ENCODE measurements at places on chromosomes 7 and 10.

- no peak for DNase-seq
These were observed 74.0 kb upstream of the CARD11 start for GRCh38 chr7:3117488-3118231.

- DNase-seq, result no peak
These were observed 129.9 kb downstream of the CCNY start for GRCh38 chr10:35466170-35466569.

- DNase-seq, result no peak
These were observed 125.8 kb downstream of the TPST1 start for GRCh38 chr7:66330961-66331360.

DNA sequence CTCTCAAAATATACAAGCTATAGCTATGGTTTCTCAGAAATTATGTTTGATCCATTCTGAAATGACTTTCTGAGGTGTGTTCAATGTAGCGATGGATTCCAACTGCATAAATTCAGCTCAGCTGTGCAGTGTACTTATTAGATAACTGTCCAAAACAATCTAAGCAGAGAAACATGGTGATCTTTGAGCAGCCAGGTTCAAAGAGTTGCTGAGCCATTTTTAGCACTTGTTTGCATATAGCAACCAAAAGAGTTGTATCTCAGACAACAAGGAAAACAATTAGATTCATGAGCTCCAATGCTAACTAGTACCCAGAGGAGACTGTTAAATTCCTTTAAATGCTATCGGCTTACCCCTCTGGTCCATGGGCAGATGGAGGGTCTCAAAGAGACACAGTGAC is 15.9 kb upstream of the KCNIP2 start:
- DNase-seq, result no peak

DNA sequence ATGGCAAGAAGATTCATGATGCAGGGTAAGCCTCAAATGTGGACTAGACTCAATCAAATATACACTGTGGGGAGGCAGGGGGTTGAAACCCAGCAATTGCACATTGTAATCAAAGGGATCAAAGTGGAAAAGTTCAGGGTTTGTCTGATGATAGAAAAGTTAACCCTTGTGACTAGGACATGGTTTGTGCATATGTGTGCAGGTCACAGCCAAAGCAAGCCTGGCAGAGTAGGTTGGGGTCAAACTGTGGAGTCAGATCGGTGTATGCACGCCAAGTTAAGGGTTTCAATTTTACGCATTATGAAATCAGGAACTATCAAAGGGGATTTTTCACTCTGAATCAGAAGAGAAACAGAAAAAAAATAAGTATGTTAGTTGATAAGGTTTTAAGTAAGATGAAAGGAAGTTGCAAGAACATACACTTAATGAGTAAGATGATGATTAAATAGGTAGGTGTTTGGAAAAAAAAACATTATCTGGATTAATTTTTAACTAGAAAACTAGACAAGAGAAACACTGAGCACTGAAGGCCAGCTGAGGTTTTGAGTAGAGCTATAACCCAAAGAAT is 188.3 kb downstream of the DGKB start:
- no peak for DNase-seq

DNA sequence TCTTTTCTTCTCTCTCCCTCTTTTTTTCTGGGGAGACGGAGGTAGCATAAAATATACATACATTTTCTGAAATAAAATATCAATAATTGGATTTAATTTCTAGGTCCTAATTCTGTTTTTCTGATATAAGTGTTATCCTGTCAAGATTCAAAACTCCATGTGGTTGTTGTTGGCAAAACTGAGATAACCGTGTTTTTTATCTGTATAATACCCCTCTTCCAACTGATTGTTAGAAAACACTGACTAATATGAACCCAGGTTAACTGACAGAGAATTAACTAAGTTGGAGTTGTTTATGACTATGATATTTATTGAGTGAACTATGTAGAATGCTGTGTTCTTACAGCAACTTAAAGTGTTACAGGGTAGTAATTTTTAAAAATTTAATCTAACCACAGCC is 236.5 kb upstream of the KAT6B start:
- no peak for DNase-seq

DNA sequence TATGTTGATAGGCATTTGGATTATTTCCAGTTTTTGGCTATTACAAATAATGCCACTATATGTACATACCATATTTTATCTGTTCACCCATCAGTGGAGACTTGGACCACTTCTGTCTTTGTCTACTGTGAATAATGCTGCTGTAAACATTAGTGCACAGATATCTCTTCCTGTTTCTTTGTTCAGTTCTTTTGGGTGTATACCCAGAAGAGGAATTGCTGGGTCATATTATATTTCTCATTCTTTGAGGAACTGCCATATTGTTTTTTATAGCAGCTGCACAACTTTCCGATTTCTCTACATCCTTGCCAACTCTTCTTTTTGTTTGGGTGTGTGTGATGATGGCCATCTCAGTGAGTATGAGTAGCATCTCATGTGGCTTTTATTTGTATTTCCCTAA is 218.0 kb downstream of the LRMDA start:
- DNase-seq, result no peak

DNA sequence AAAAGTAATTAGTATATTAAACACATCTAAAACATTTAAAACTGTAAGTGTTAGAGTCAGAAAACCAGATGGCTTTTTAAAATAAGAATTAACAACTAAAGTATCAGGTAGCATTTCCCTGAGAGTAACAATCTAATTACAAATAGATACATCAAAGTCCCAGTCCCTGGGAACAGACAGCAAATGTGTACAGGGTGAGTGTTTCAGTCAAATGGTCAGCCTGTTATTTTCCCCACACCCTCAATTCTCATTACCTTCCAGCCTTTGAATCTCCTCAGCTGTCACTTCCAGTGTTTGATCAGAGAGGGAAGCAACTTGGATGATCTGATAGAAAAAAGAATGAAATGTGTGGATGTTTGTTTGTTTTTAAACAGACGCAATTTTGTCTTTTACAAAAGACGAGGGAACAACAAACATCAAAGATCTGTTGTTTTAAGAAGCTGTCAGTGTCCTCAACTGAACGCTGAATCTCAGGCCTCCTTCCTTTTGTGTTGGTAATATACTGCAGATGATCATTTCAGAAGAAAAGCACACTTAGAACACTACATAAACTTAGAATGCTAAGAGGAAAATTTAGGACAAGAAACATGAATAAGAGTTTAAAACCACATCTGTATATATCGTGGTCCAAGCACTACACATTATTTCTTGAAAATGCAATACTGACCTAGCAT is 29.8 kb downstream of the CEP41 start:
- DNase-seq, result no peak

DNA sequence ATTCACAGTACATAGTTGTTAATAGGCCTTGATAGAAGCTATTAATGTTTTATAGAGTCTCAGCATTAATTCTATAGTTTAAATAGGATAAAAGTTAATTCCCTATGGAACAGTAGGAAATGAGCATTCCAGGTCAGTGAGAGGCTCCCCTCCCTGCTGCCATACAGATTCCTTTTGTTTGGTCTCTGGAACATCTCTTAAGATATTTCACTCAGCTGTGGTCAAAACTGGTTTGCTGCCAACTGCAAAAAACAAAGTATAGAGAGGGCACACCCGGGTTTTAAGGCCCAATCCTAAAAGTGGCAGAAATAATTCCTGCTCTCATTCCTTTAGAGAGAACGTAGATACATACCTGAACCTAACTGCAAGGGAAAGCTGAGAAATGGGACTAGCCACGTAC is 51.3 kb downstream of the MDFIC start:
- DNase-seq, result no peak

DNA sequence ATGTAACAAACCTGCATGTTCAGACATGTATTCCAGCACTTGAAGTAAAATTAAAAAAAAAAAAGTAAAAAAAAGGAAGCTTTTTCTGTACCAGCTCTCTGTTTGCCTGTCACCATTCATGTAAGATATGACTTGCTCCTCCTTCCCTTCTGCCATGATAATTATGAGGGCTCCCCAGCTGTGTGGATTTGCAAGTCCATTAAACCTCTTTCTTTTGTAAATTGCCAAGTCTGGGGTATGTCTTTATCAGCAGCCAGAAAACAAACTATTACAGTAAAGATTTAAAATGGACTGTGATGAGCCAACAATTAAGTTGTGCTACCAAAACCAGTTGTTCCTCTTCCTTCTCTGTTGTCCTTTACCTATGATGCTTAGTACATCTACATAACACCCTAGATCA is 619.6 kb downstream of the ARL4A start:
- no peak for DNase-seq

DNA sequence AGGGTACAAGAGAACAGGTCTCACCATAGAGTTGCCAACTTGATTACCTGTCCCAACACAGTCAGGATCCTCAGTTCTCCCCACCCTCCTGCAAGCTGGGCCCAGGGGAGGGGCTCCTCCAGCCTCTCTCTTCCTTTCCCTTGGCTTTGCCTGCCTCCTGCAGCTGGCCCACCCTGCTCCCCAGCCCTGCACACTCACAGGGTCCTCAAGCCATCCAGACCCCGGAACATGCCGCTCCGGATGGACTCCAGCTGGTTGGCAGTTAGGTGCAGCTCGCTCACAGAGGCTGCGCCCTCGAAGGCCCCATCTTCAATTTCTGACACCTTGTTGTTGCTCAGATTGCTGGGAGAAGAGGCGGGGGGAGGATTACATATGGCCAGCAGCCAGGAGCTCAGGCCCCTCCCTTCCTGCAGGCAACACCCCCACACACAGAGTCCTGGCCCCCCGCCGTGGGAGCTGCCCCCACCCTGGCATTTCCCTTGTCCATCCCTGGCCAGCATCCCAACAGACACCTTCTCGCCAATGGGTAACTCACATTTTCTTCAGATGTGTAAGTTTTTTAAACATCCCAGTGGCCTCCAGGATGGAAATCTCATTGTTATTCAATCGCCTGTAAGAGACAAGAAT is 139.2 kb downstream of the SLIT1 start:
- DNase-seq, result no peak

DNA sequence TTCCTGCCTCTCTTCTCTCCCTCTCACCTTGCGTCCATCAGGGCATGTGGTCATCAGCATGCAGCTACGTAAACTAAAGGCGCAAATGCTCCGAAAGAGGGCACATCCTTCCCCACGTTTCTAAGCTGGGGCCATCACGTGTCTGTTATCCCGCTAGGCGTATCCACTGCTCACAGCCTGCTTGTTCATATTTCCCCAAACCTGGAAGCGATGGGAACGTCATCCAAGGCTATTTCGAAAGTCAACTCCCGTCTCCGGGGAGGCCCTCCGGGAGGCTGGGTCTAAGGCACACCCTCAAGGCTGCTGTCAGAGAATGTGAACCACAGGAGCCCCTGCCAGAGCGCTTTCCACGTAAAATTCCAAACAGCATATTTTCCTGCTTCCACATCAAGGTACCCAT is 199.2 kb downstream of the DIP2C start:
- DNase-seq, result no peak

- DNase-seq, result no peak
These were observed 1.8 kb upstream of the ATG9B start for GRCh38 chr7:151025924-151026671.

- no peak for DNase-seq
These were observed 1.7 kb downstream of the ZFYVE27 start for GRCh38 chr10:97738616-97739015.

- DNase-seq, result no peak
These were observed 67.3 kb upstream of the DNAJB12 start for GRCh38 chr10:72421885-72422540.

DNA sequence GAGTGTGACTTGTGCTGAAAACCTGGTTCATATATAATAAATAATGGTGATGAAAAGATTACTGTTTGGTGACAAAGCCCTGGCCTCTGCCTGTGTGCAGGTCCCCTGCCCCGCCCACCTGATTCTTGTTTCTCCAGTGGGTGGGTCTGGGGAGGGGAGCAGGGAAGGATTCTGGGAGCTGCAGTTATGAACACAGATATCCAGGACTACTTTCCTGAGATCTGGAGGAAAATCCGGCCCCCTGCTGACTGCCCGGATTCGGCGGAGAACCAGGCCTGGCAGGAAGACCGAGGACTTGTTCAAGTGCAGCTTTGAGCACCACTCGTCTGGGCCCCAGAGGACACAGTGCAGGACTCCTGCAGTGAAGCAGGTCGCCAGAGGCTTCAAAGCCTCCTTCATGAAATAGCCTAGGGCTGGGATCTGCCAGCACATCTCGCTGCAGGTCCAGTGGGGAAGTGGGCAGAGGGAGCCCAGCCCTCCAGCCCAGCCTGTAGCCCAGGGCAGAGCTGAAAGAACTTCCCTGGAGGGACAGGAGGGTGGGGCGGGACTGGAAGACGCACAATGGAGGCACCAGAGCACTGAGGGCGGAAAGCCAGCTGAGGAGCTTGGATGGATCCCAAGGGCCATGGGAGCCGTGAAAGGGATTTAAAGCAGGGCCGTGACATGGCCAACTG is 7.0 kb downstream of the ATP6V0E2 start:
- DNase-seq, result no peak

DNA sequence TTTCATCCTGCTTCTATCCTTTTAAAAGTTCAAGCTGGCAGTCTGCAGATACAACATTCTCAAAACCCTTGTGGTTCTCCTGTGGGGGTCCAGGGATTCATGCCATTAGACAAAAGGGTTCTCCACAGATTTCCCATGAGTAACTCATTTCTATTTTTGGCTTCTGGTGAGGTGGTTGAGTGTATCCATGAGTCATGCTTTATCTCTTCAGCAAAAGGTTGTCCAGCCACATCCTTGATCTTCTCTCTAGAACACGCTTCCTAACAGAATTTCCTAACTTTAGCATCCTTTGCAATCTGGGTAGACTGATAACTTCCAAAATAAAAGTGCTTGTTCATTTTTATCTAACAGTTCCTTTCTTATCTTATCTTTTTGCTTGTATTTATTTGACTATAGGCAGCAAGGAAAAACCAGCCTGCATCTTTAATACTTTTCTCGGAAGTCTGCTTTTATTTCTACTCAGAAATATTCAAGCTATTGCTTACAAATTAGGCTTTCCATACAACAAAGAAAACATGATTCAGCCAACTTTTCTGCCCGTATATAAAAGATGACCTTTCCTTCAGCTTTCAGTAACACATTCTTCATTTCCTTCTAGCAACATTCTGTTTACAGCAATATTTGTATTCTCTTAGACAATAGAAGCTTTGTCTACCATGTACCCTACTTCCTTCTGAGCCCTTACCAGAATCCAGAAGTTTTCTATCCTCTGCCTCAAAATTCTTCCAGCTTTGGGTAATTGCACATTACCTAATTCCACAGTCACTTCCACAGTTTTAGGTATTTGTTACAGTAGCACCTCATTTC is 79.3 kb upstream of the IL6 start:
- DNase-seq, result no peak

DNA sequence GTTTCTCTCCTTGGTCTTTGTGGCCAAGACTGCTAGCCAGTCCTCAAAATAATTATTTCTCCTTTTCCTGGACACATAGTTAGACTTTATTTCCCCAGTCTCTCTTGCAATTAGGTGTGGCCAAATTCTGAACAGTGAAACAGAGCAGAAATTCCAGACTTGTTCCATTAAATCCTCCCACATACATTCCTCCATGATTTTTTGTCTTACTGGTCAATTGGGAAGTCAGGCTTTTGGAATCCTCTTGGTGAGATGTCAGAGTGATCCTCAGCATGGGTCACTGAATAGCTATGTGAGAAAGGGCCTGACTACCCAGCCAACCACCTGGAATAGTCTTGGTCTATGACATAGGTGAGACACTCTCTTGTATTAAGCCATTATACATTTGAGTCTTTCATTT is 164.2 kb downstream of the DGKI start:
- no peak for DNase-seq

Measured in activated naive CD4-positive, alpha-beta T cell (primary cell).